Cortex of kidney (tissue), 1 donor: ENCODE measurements at places on chromosomes 13 and 19.

DNA sequence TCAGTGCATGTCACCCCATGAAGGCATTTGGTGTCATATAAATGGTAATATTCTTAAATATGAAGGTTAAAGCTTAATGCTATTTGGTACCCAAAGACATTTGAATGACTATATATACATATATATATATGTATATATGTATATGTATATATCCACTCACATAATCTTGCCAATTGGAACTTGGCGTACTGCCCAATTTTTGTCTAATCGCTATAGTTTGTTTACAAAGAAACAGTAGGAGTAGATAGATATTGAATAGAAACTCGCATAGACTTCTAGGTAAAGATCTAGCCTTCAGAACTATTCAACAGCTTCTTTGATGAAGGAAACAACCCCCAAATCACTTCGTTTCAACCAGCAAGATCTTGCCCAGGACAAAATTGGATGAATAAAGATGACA, 24.1 kb downstream of the KLF5 start:
- DNase-seq = no peak

DNA sequence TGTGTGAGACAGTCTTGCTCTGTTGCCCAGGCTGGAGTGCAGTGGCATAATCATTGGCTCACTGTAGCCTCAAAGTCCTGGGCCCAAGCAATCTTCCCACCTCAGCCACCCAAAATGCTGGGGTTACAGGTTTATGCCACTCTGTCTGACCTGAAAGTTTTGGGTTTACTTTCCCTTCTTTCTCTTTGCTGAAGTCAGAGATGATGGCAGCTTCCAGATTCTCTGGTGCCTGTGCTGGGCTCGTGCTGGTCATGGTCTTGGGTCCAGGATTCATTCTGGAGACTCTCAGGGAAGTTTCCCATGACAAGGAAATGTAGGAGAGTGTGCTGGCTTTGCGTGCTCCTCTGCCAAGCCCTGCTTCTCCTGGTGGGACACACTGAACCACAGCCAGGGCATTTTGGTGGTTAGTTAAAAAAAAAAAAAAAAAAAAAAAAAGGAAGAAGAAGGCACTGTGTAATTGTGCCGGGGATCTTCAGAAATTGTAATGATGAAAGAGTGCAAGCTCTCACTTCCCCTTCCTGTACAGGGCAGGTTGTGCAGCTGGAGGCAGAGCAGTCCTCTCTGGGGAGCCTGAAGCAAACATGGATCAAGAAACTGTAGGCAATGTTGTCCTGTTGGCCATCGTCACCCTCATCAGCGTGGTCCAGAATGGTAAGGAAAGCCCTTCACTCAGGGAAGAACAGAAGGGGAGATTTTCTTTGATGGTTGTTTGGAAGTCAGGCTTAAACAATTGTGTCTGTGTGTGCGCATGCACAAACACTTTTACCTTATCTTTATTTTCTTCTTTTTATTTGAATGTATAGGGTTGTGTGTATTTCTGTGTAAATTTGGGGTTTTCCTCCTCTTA, at the start of gene ALOX5AP:
ALOX5AP (plus strand) TSS at position 519 of the 847 bp plus-strand sequence; CDS start at position 582, 63 bp downstream.
- no peak for DNase-seq

GRCh38 chr13:60230593-60230992, 66.9 kb upstream of the DIAPH3 start:
- no peak for DNase-seq

DNA sequence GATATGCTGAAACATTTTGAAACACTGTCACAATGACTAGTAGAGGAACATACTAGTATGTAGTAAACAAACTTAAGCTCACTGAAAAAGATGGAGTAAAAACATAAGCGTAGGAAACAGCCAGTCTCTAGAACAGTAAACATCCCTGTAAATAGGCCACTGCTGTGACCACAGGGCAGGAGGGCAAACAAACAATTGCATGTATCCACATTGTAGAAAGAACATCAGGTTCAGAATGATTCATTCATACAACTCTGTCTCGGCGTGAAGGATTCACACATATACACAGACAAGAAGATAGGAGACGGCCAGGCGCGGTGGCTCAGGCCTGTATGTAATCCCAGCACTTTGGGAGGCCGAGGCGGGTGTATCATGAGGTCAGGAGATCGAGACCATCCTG, 390.1 kb downstream of the IRS2 start:
- no peak for DNase-seq

DNA sequence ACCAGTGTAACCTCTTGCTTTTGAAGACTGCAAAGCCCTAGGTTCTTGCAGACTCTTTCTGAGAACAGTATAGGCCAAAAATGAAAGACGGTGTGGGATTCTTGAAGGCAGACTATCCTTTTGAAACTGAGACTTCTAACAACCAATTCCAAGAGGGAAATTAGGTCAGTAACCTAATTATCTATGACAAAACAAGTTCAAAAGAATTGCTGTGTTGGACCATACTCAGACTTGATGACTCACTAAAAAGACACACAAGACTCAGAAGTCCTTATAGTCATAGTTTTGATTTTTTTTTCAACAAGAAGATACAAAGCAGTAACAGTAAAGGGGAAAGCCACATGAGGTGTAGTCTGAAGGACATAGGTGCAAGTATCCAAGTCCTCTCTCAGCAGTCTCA, 624.0 kb upstream of the GPC6 start:
- DNase-seq = no peak

DNA sequence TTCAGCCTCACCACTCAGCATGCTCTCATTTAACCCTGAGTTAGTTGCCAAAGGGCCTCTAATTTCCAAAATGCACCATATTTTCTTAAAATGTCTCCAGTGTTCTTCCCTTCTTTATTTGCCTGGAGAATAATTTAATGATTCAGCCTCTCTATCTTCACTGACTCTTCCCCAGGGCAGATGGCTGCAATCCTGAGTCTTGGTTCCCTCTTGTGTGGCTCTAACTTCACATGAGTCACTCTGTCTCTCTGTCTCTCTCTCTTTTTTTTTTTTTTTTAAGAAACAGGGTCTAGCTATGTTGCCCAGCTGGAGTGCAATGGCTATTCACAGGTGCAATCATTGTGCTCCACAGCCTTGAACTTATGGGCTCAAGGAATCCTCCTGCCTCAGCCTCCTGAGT, 251.4 kb downstream of the VWA8 start:
- DNase-seq = no peak

DNA sequence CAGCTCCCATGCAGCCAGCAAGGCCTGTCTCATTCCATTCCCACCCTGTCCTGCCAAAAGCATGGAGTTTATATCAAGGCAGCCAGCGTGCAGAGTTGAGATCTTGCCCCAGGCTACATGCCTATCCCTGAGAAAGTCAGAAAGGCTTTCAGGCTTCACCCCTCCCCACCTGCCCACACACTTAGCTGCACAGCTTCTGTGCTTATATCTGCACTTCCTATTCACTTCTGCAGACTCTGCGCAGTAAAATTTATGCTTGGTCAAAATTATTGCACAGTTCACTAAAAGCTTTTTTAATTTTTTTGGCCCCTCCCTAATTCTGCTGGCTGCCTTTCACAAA, 12.5 kb upstream of the ZNF675 start:
- DNase-seq = no peak
